Urinary bladder (tissue), 4 donors: ENCODE measurements at places on chromosomes 2 and 18. TPM values are rescaled to one million over a fixed set of nuclear protein-coding genes. Genes with fewer than 3 reads are reported as not detected.

The ABCB11 gene
- total RNA-seq = 0.11 TPM

The GFPT1 gene
- 74.3 TPM for total RNA-seq

The KYNU gene
- total RNA-seq = 9.8 TPM

The FBLN7 gene
- total RNA-seq = 4.4 TPM

The TLX2 gene
- total RNA-seq = 0.63 TPM

The HOXD10 gene
- total RNA-seq = 14.1 TPM

The NPPC gene
- 1.4 TPM for total RNA-seq

The FTCDNL1 gene
- total RNA-seq = 0.85 TPM

The GKN1 gene
- total RNA-seq = not detected

The ZNF892 gene
- 11.5 TPM for total RNA-seq

The ORC2 gene
- total RNA-seq = 35.2 TPM

The GALR1 gene
- total RNA-seq = 1.1 TPM

The CTNNA2 gene
- 14.0 TPM for total RNA-seq

The SCYGR4 gene
- not detected for total RNA-seq

The B3GNT7 gene
- 1.3 TPM for total RNA-seq

The CCT7 gene
- total RNA-seq = 117 TPM

The GAREM2 gene
- 2.0 TPM for total RNA-seq

The ATOH8 gene
- 18.3 TPM for total RNA-seq

The KCNG2 gene
- total RNA-seq = 0.21 TPM

The CSRNP3 gene
- total RNA-seq = 34.1 TPM

The CRYGC gene
- total RNA-seq = not detected

The AQP4 gene
- 0.58 TPM for total RNA-seq

The TDRD15 gene
- 3.8 TPM for total RNA-seq

The SERPINB13 gene
- total RNA-seq = 1.7 TPM

The CCDC68 gene
- 41.3 TPM for total RNA-seq

The SIX2 gene
- total RNA-seq = 2.7 TPM

The EML6 gene
- total RNA-seq = 3.9 TPM
